Spleen (tissue), 13 donors: ENCODE measurements at places on chromosomes 4 and X.
A peak's percentile ranks its signal among the peaks of the same experiment; 100 is the strongest.

GRCh38 chr4:168784786-168785461 is 225.1 kb downstream of the CBR4 start:
- DNase-seq = no peak

- no peak for DNase-seq
Measured at GRCh38 chrX:12563121-12563520, 228.1 kb upstream of the PRPS2 start.

GRCh38 chr4:90841676-90842075 is 714.5 kb downstream of the CCSER1 start:
- DNase-seq = no peak

DNA sequence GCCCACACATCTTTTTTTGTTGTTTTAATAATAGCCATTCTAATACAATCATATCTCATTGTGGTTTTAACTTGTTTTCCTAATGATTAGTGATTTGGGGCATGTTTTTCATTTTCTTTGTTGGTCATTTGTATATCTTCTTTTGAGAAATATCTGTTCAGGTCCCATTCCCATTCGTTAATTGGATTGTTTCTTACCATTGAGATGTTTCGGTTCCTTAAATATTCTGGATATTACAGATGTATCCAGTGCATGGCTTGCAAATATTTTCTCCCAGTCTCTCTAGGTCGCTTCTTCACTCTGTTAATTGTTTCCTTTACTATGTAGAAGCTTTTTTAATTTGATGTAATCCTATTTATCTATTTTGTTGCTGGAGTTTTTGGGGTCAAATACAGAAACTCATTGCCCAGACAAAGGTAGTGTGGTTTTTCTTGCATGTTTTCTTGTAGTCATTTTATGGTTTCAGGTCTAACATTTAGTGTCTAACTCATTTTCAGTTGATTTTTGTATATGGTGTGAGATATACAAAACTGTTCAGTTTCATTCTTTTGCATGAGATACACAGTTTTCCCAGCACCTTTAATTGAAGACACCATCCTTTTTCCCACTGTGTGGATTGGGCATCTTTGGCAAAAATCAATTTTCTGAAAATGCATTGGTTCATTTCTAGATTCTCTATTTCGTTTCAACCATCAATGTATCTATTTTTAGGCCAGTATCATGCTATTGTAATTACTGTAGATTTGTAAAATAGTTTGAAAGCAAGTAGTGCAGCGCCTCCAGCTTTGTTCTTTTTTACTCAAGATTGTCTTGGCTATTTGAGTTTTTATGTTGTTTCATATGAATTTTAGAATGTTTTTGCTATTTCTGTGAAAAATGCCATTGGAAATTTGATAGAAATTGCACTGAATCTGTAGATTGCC is 195.9 kb downstream of the SCFD2 start:
- no peak for DNase-seq

- no peak for DNase-seq
Measured at GRCh38 chrX:18681996-18682395, 10.1 kb upstream of the RS1 start.

DNA sequence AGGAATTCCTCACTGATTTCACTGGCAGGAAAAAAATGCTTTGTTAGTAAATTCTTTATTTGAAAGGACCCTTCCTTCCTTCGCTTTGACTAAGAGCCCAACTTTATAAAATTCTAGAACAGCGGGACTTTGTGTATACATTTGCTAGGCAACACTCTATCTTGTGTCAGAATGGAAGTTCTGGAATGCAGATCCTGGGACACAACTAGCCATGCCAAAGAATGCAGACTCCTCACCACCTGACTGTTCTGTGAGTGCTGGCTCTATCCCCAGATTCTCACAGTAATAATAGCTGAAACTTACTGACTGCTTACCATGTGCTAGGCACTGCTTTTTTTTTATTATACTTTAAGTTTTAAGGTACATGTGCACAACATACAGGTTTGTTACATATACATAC is 73.3 kb upstream of the ZDHHC15 start:
- DNase-seq = no peak

DNA sequence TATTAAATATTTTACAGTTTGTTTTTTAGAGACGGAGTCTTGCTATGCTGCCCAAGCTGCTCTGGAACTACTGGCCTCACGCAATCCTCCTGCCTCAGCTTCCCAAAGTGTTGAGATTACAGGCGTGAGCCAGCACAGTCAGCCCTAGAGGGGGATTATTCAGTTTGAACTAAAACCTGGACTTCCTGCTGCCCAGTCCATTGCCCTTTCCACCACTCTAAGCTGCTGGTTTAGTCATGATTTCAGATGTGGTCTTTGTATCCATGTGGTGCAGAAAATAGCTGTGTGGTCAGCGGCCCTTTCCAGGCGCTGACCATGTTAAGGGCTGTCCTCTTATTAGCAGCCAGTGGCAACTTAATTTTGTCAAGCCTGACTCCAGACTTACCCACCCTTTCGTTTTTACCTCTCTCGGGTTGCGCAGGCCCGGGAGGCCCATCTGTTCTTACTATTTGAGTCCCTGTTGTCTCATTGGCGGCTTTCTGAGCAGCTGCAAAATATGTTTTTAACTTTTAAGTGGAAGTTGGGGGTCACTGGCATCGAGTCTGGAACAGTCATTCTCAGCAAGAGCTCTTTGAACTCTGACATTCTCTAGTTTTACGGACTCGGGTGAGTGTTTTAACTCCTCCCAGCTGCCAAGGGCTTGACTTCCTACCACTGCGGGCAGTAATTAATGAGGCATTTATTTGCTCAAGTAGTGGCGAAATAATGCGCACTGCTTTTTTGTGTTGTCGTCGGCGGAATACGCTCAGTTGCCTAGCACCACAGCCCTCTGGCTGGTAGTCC is 773 bp upstream of the VMA21 start:
- no peak for DNase-seq

DNA sequence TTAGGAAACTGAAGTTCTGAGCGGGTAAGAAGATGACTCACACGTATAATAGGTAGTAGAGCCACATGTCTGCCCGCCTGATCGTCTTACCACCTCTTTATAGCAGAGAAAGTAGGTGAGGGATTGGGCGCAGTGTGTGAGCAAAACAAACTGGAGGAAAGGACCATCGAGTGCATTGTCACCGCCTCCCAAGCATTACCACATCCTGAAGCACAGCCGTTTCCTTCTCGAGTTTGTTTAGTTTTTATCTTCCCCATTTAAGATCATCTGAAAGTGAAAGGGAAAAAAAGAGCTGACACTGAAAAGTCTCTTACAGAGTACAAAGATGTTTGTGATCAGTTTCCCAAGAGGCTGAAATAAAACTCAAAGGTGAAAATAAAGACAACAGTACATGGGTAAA is 14.8 kb downstream of the PDK3 start:
- peak; percentile 83 for DNase-seq

- no peak for DNase-seq
Measured at GRCh38 chr4:24794480-24794879, 893 bp upstream of the SOD3 start.

DNA sequence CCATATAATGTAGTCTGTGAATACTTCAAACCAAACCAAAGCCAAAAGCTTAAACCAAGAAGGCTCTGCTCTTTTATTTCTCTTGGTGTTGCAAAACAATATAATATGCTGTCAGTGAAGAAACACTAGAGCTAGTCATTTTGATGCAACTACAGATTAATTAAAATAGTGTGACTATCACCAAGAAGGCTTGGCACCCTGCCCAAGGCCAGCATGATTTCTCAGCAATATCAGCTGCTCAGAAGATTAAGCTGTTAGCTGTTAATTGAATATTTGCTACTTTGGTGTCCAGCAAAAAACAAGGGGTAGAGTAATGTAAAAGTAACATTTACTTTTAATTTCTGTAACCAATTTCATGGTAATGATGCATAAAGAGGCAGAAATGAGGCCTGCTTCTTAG is 104.9 kb upstream of the PRPS2 start:
- DNase-seq = no peak

- DNase-seq = no peak
Measured at GRCh38 chrX:25667681-25668080, 470.5 kb upstream of the MAGEB18 start.

GRCh38 chrX:57651169-57651919 is 28.7 kb downstream of the NLRP2B start:
- no peak for DNase-seq

DNA sequence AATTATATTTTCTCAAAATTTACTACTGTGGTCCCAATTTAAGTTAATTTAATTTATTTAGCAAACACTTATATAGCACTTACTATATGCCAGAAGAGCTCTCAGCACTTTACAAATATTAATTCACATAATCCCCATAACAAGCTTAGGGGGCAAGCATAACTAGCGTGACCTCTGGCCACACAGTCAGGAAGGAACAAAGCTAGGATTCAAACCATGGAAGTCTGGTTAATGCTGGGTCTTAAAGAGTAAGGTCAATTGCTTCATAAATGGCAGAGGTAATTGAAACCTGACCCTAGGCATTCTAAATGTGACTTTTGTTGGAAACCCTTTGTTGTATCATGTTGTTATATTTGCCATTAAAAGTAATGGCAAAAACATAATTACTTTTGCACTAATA is 279.5 kb upstream of the EMCN start:
- DNase-seq = no peak

- no peak for DNase-seq
Measured at GRCh38 chrX:53261355-53261972, 19.9 kb downstream of the IQSEC2 start.

GRCh38 chr4:12118651-12119213 is 690.0 kb upstream of the HS3ST1 start:
- no peak for DNase-seq

DNA sequence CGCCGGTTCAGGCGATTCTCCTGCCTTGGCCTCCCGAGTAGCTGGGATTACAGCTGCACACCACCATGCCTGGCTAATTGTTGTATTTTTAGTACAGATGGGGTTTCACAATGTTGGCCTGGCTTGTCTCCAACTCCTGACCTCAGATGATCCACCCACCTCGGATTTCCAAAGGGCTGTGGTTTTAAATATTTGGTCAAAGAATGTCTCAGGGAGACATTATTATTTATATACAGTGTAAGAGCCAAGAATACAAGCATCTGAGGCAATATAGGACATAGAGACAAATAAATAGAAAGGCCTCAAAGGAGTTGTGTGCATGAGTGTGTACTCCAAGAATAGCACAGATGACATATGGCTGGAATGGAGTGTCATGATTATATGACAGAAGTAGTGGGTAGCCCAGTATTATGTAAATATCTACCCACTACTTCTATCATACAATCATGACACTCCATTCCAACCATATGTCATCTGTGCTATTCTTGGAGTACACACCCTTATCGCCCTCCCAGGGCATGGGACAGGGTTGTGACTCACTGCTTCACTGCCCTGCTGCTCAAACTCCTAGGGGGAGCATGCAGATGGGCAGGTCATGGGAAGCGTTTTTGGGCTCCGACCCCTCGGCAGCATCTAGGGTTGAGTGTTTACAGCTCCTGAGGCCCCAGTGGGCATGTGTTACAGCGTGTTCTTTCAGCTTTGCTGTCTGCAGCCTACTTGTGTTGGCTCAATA is 1649.8 kb upstream of the PCDH10 start:
- DNase-seq = no peak

GRCh38 chr4:125390126-125390525 is 75.4 kb downstream of the FAT4 start:
- no peak for DNase-seq

DNA sequence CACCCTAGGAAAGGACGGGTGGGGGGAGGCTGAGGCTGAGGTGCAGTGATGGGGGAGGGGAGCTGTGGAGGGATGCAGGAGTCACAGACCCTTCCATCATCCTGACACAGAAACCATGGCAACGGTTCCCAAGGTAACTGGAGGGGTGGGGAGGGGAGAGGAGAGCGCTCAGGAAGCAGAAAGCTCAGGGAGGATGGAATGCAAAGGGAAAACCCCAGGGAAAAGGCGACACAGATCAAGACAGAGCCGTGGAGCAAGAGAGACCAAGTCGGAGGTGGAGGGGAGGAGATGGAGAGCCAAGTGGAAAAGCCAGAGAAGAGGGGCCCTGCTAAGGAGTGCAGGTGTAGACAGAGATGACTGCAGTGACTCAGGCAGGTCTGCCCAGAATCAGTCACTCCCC is 14.5 kb downstream of the L1CAM start:
- DNase-seq = peak; percentile 51

DNA sequence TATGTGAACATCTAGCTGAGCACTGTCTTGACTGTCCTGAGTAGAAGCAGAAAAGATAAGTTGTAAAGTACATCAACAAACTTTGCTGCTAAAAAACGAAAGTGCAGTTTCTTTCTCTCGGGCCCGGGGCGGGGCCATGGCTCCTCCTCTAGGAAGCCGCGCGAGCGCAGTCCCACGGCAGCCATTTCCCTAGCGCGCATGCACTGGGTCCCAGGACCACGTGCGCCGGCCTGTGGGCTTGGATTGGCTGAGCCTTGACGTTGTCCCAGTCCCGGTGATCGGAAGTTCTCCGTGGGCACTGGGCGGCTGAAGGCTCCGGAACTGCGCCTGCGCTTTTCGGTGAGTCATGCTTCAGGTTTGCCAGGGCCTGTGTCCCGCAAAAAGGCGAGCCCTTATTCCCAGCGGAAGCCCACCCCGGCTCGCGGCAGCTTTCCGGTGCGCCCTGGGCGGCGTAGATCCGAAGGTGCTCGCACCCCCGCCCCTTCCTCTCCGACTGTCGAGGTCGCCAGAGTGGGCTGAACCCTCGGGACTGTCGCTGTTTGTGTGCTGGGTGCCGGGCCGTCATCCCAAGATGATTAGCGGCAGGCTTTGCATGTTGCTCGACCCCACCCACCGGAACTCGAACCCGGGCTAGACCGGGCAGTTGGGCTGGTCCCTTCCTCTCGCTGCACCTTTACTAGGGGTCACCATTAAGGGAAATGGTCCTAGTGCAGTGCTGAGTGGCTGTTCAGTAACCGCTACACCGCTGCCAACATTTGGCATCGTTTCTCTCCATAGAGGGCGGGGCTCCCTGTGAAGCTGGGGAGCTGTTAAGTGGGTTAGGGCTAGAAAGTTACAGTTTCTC is at the start of gene TCEANC:
Gene TCEANC, plus strand, starts transcription at position 292 of the 844 bp plus-strand sequence. CDS start 9,368 bp downstream, outside the sequence.
- DNase-seq = peak; percentile 99

GRCh38 chrX:123072686-123073385 is 111.2 kb upstream of the GRIA3 start:
- DNase-seq = no peak

- DNase-seq = no peak
Measured at GRCh38 chr4:17504081-17504480, 7.8 kb downstream of the QDPR start.
